Endothelial cell (in vitro differentiated cells): ENCODE measurements at places on chromosomes 1 and 21. TPM values are rescaled to one million over a fixed set of nuclear protein-coding genes. Genes with fewer than 3 reads are reported as not detected.

The KDF1 gene
- total RNA-seq = 0.21 TPM

The SPTA1 gene
- total RNA-seq = 6.1 TPM

The PADI2 gene
- 0.28 TPM for total RNA-seq

- H3K27ac ChIP-seq = no peak overlapping the region
- no peaks in the 10 kb centered on the region for H3K36me3 ChIP-seq
- no peaks in the 10 kb centered on the region for H3K27me3 ChIP-seq
- no peak for DNase-seq
- no peaks in the 10 kb centered on the region for H3K4me1 ChIP-seq
These were observed 270.0 kb upstream of the BRINP3 start for GRCh38 chr1:190747704-190748103.

GRCh38 chr1:150102986-150103385, 35.4 kb downstream of the VPS45 start:
- peaks cover 5% of the 10 kb centered on the region for H3K27me3 ChIP-seq
- peak overlapping the region; percentile 83 for H3K27ac ChIP-seq
- H3K4me1 ChIP-seq = peaks cover 5% of the 10 kb centered on the region
- H3K36me3 ChIP-seq = peaks cover 9% of the 10 kb centered on the region
- no peak for DNase-seq
- H3K4me3 ChIP-seq = no peak overlapping the region

The AVPR1B gene
- not detected for total RNA-seq

The GPR61 gene
- not detected for total RNA-seq

DNA sequence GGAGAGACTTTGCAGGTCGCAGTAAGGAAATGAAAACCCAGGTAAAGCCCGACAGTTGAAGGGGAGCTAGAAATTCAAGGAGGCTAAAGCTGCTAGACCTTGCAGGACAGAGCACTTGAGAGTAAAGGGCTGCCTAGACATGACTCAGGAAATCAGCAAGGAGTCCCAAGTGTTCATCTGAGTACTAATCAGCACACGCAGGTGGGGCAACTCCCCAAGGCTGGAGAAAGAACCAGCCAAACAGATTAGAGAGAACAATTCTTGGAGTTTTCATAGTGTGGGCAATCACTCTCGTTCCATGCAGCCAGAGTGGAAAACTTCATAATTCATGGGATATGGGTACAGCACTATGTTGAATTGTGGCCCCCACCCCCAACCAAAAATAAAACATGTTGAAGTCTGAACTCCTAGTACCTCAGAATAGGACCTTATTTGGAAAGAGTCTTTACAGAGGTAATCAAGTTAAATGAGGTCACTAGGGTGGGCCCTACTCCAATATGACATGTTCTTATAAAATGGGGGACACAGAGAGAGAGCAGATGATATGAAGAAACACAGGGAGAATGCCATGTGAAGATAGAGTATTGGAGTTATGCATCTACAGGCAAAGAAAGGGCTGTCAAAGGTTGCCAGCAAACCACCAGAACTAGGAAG, 28.0 kb downstream of the SYDE2 start:
- no peak for DNase-seq
- no peak overlapping the region for H3K4me3 ChIP-seq
- H3K36me3 ChIP-seq = no peaks in the 10 kb centered on the region
- H3K27me3 ChIP-seq = peaks cover 2% of the 10 kb centered on the region
- H3K4me1 ChIP-seq = peaks cover 6% of the 10 kb centered on the region
- H3K27ac ChIP-seq = no peak overlapping the region

DNA sequence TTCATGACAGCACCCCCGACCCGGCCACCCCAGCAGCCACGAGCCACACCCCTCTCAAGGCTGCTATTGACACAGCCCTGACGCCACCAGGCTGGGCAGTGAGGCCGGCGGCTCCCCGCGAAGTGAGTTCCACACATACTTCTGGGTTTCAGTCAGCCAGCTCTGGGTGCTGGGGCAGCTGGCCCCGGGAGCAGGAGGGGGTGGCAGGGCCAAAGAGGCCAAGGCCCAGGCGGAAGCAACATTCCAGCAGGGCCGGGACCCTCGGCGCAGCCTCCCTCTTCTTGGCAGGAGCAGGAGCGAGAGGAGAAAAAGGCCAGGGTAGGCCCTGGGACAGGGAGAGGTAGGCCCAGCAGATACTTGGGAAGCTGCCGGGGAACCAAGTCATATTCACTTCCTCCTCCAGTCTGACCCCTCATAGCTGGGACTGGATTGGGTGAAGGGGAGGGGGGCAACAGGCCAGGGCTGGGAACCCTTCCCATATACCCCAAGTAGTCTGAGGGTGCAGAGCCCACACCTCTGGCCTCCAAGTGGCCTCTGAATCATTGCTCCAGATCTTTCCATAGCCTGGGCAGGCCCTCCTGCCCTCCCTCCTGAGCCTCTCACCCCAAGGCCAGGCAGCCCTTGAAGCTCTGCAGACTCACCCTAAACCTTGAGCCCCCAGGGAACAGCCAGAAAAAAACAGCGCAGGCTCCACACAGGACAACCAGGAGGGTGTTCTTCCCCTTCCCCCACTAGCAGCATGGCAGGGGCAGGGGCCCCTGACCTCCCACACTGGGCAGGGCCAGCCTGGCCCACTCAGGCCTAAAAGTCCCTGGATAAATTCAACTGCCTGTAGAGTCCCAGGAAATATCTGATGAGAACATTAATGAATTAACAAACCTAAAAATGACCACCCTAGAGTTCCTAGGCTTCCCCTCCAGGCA, 5.7 kb downstream of the HSPG2 start:
- H3K27ac ChIP-seq = no peak overlapping the region
- H3K4me3 ChIP-seq = peak overlapping the region; percentile 88
- H3K27me3 ChIP-seq = peaks cover 22% of the 10 kb centered on the region
- peaks cover 34% of the 10 kb centered on the region for H3K36me3 ChIP-seq

- H3K4me3 ChIP-seq = no peak overlapping the region
- H3K27me3 ChIP-seq = no peaks in the 10 kb centered on the region
- H3K27ac ChIP-seq = no peak overlapping the region
- no peak for DNase-seq
These were observed 325.4 kb downstream of the CHRM3 start for GRCh38 chr1:239711768-239712167.

DNA sequence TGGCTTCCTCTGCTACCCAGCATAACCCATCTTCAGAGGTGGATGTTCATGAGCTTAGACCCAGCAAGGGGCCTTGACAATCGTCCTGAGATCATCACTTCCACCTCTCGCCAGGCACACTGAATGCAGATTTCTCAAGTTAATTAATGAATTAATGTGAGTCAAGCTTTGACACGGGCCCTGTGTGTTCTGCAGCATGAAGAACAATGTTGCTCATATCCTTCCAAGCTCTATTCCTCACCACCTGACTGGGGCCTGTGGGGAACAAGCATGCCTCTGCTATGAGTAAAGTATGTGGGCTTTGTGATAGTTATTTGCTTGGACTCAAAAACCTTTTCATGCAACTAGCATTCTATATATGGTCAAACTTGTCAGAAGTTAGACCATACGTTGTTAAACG, 122.0 kb downstream of the SEC16B start:
- H3K36me3 ChIP-seq = no peaks in the 10 kb centered on the region
- no peak overlapping the region for H3K27ac ChIP-seq
- H3K27me3 ChIP-seq = no peaks in the 10 kb centered on the region
- no peak for DNase-seq

The MMP23B gene
- 26.7 TPM for total RNA-seq

The PDE4B gene
- 45.6 TPM for total RNA-seq

DNA sequence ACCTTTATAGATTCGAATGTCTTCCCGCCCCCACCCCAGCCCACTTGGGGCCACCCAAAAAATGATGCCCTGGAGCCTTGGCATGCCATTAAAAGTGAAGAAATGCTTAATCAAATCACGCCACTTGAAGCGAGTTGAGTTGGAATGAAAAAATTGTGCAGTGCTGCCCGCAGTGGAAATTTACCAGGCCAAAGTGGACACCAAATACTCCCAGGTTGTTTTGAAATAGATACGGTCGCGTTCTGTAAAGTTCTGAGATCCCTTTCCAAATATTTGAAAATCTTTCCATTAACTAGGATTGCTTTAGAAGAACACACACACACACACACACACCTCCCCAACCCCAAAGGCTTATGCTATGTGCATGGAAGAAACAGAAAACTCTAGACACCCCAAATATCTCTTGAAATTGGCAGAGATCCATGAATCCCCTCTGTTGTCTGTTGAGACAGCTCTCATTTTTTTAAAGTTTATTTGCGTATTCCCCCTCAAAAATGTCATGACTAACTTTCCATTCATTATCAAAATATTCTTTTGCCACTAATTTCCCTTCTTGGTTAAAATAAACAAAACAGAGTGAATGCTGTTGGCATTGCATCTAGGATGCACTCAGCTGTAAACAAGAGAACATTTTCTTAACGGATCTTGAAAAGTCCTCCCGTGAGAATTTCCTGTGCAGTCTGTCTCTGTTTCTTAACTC, 142.3 kb upstream of the KCNE2 start:
- H3K4me3 ChIP-seq = no peak overlapping the region
- no peak overlapping the region for H3K27ac ChIP-seq
- peaks cover 3% of the 10 kb centered on the region for H3K27me3 ChIP-seq
- no peak for DNase-seq
- H3K4me1 ChIP-seq = no peaks in the 10 kb centered on the region

The RXRG gene
- not detected for total RNA-seq

DNA sequence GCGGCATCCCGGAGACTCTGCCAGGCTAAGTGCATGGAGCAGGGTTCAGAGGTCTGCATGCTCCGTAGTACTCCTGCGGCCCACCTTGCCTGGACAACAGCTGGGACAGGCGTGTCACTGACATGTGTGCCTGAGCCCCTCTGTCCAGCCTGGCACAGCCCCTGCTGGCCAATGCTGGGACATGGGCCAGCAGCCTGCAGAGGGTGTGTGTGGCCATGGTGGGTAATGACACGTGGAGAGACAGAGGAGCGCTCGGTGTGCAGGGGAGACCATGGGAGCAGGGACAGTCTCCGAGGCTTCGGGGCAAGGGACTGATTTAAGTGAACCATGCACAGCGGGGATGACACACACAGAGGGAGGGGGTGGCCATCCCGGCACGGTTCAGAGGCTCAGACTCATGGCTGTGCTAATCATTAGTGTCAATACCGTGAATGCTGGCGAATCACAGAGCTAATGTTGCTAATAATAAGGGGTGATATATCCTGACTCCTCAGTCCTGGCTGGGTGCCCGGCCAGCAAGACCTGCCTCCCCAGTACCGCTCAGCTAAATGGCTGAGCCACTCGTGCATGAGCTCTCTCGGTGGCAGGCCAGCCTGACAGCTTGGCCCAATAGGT, 41.5 kb downstream of the IGSF21 start:
- H3K4me3 ChIP-seq = no peak overlapping the region
- no peak for DNase-seq
- no peak overlapping the region for H3K27ac ChIP-seq
- H3K4me1 ChIP-seq = no peaks in the 10 kb centered on the region
- H3K36me3 ChIP-seq = no peaks in the 10 kb centered on the region

GRCh38 chr1:92544756-92545165, 58.0 kb upstream of the GFI1 start:
- no peak for DNase-seq
- H3K27me3 ChIP-seq = no peaks in the 10 kb centered on the region
- no peak overlapping the region for H3K27ac ChIP-seq
- H3K4me3 ChIP-seq = no peak overlapping the region

DNA sequence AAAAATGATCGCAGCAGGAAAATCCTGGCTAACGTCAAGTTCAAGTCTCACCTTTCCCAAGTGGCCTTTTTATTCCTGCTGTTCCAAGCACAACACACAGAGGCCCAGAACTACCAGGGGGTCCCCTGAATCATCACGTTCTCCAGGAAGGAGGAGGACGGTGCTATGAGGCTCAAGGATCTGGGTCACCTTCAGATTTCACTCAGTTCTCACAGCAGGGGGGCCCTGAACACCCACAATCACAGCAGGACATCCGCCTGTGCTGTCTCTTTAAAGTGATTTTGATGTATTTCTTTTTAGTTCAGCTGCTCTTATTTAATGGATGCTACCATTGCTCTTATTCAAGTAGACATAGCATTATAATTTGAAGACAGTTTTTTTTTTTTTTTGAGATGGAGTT, 173.4 kb downstream of the HUNK start:
- H3K27me3 ChIP-seq = peaks cover 9% of the 10 kb centered on the region
- no peaks in the 10 kb centered on the region for H3K36me3 ChIP-seq
- H3K4me3 ChIP-seq = no peak overlapping the region

DNA sequence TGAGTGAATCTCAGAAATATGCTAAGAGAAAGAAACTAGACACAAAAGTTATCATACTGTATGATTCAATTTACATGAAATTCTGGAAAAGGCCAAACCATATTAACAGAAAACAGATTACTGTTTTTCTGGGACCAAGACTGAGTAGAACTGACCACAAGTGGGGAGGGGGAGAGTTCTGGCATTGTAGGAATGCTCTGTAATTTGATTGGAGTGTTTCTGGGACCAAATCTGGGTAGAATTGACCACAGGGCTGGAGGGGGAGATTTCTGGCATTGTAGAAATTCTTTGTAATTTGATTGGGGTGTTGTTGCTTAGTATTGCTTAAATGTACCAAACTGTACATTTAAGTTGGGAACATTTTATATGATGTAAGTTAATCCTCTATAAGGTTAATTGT, 3.4 kb upstream of the OR10K1 start:
- no peak overlapping the region for H3K4me3 ChIP-seq
- no peaks in the 10 kb centered on the region for H3K27me3 ChIP-seq
- no peak overlapping the region for H3K27ac ChIP-seq
- no peaks in the 10 kb centered on the region for H3K4me1 ChIP-seq
- H3K36me3 ChIP-seq = no peaks in the 10 kb centered on the region

GRCh38 chr21:22106720-22107410, 1108.7 kb downstream of the NCAM2 start:
- DNase-seq = no peak
- H3K4me3 ChIP-seq = no peak overlapping the region
- H3K27me3 ChIP-seq = no peaks in the 10 kb centered on the region

GRCh38 chr1:170967042-170967910, 31.9 kb downstream of the MROH9 start:
- H3K4me3 ChIP-seq = no peak overlapping the region
- no peaks in the 10 kb centered on the region for H3K36me3 ChIP-seq
- no peak for DNase-seq
- no peaks in the 10 kb centered on the region for H3K4me1 ChIP-seq
